ENCODE measurements at places on chromosomes 1 and 21.

DNA sequence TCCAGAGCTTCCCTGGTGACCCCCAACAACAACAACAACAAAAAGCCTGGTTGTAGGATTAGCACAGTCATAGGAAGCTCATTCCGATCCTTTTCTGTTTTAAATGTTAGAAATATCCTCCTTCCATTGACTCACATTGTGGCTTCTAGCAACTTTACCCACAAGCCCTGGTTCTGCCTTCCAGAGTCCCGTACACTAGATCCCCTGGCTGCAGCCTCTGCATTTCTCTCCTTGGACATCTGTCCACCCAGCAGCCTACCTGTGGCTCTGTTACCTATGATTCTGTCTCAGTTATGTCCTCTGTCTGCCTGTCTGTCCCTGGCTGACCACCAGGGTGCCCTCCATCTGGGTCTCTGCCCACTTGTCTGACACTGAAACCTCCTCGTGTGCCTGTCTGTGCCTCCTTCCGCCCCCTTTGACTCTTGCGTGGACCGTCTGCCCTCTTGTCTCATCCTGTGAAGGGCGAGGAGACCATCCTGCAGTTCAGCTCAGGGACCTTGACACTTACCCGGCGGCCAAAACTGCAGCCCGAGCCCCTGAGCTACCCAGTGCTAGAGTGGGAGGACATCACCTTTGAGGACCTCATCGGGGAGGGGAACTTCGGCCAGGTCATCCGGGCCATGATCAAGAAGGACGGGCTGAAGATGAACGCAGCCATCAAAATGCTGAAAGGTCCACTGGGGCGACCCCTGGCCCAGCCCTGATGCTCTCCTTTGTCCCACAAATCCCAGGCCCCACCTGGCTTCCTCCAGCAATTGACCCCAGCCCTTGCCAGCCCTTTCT, 16.1 kb downstream of the TIE1 start:
- no peak for DNase-seq

DNA sequence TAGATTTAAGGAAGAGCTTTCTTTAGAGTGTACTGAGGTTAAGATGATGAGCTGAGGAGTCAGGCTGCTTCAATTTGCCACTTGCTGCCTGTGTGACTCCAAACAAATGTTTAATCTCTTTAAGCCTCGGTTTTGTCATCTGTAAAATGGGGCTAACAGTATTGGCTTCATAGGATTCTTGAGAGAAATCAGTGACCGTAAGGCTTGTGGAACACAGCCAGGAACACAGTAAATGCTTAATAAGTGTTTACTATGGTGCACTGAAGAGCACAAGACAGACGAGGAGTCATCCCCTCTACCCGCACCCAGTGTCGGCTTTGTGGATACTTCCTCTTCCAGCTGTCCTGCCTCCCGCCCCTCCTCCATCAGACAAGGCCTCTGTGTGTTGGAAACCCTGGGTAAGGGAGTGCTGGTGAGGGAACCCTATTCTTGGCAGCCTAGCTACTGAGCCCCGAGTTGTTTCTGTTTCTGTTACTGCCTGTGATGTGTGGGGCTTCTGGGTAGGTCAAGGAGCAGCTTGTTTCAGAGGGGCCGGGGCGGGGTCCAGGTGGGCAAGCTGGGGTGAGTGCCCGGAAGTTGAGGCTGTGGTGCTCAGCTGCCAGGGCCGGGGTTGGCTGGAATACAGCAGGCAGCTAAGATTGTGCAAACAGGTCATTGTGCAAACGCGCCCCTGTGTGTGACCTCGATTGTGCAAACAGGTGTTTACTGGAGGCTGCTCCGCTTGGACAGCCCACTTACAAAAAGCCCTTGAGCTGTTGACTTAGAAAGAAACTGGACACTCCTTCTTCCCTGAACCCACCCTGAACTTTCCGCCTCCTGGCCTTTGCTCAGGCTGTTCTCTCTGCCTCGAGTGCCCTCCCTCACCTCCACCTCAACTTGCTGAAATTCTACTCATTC, 4.0 kb upstream of the CSF3R start:
- DNase-seq: no peak

- DNase-seq: no peak
Observed at GRCh38 chr1:70717656-70718055, 306.6 kb downstream of the CTH start.

DNA sequence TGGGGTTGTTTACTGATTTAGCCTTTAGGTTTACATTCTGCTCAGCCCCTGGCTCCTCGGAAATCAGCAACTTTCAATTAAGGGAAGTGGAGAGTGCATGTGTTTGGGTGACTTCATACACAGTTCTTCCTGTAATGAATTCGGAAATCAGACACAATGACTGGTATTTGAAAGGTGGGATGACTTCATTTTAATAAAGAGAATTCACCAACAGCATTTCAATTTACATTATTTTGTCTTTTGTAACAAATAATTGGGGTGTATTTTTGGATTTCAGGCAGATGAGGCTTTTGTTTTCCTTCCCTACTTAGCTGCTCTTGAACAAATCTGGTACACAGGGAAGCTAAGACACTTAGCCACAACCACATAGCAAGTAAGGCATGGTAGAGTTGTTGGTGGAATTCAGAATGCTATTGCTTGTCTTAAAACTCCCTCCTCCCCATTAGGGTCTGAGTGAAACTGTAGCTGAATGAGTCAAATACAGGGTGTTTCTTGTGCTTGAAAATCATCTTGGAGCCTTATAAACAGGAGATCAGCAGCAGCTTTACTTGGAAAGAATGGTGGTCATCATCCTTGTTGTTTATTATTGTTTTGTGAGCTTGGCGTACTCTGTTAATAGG, 917 bp downstream of the STX12 start:
- DNase-seq: peak; percentile 19

DNA sequence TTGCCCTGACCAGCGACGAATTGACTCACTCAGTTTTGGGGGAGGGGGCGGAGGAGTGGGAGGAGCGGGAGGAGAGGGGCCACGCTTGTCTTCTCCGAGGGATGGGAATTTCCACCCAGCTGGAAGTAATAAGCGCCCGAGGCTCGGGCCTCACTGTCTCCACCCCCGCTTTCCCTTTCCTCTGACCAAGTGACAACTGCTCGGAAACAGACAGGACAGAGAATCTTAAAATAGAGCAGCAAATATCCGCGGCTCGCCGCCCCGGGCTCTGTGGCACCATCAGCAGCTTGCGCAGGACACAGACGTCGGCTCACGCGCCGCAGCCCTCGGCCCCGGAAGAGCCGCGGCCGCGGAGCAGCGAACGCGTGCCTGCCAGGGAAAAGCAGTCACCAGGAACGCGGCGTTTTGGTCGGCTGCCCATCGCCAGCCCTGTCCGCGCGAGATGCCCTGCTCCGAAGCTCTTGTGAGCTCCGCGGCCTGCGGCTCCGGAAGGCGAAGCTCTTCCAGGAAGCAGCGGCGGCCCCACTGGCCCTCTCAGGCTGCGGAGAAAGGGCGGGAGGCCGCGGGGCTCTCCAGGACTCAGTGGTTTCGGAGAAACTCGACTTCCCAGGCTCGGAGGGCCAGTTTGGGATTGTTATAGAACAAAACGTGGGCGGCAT, 10.7 kb upstream of the RGS16 start:
- peak; percentile 48 for DNase-seq

DNA sequence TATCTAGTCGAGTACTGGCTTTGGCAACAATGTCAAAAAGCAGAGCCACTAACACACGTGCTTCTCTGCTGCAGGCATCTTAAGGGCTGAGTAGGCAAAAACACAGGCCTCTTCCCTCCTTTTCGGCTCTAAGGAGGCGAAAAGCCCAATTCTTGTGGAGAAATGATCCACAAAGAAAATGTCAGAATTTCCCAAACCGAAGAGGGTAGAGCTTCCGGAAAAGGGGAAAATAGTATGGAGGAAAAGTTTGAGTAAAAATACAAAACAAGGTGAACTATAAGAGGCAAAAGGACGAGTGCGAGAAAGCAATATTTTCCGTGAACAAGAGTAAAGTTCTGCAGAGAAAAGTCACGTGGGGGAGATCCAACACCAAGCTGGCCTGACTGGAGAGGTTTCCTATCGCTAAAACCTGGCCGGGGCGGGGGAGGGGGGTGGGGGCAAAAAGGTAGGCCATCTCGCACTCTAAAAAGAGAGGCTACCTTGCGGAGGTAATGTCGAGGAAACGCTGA, 551 bp downstream of the ZRANB2 start:
- DNase-seq: no peak

- peak; percentile 79 for DNase-seq
Observed at GRCh38 chr1:222634180-222635013, 16.5 kb downstream of the MIA3 start.

DNA sequence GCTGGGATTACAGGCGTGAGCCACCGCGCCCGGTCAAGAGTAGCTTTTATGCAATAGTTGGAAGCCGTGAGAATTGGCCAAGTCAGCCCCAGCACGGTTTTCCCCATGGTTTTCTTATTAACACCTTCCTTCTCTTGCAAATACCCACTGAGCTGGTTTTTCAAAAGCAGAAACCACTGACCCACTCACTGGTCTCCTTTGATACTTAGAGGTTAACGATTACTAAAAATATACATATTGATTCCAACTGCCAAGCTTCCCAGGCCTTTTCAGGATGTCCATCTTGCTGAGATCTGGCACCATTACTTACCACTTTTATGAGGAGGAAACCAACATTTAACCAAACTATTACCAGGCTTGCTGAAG, 25.9 kb upstream of the TARDBP start:
- no peak for DNase-seq

Data from foreskin keratinocyte (primary cell).